ENCODE measurements at places on chromosomes 5 and 9.
A peak's percentile ranks its signal among the peaks of the same experiment; 100 is the strongest.

GRCh38 chr9:69468380-69468779 is 143.4 kb downstream of the ENTREP1 start:
- no peak for DNase-seq

- DNase-seq = no peak
Measured at GRCh38 chr5:146877178-146877681, 1.3 kb downstream of the PPP2R2B start.

GRCh38 chr5:61701877-61702602 is 370.0 kb downstream of the ZSWIM6 start:
- DNase-seq = no peak

DNA sequence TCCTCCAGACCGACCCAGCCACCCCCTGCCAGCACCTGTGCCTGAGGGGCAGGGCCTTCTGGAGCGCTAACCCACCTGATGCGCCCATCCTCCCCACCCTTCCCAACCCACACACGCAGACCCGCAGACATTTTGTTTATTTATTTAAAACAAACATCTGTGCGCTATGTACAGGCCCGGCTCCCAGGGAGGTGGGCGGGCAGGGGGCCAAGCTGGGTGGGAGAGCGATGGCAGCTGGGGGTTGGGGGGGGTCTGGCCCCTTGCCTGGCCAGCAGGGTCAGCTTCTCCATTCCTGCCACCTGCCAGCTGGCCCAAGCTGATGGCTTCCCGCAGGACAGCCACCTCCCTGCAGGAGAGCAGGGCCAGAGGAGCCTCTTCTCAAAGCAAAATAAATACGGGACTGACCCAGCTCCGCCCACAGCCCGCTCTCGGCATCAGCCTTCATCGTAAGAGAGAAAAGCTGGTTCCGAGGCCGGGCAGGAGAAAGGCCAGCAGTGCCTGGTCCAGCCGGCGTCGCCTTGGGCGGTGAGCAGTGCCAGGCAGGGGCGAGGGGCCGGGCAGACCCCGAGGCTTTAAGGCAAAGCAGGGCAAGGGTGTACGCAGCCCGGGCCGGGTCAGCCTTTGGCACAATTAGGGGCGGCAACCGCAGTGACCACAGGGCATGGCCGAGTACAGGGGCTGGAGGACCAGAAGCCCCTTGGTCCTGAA is 10.9 kb upstream of the CLIC3 start:
- DNase-seq = no peak

GRCh38 chr5:143245929-143246561 is 157.4 kb downstream of the NR3C1 start:
- peak; percentile 84 for DNase-seq

GRCh38 chr9:38334234-38334633 is 58.3 kb upstream of the ALDH1B1 start:
- DNase-seq = no peak

DNA sequence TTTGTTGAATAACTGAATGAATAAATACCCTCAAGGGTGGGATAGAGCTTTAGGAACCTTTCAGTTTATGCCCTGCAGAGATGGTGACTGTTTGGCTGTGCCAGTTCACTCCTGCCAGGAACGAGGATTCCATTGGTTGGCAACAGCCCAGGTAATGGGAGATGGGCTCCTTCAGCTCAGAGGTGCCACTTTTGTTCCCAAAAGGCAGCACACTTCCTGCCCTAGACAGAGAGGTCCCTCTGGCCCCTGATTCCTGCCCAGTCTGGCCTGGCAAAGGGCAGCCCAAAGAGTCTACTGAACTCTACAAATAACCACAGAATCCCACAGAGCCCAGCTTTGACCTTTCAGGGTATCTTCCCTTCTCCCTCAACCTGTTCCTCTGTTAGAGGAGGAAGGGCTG is 1.6 kb downstream of the C9orf152 start:
- DNase-seq = no peak

GRCh38 chr5:88984040-88984439 is 101.1 kb upstream of the MEF2C start:
- DNase-seq = no peak

DNA sequence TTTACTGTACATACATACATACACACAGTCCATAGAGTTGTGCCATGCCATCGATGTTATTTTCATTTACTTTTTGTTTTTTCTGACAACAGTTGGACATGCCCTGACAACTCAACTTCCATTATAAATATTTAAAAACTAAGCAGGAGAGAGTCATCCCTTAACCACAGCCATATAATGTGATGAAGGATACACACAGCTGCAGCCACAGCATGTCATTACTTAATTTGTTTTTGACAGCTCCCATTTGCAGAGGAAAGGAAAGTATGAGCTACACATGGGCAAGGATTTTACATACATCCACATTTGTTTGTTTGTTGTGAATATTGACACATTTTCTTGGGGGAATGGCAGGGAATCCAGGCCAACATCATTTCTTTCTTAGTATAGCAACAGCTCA is 91.5 kb upstream of the TUT7 start:
- peak; percentile 19 for DNase-seq

GRCh38 chr9:20144197-20144596 is 355.4 kb upstream of the SLC24A2 start:
- no peak for DNase-seq

DNA sequence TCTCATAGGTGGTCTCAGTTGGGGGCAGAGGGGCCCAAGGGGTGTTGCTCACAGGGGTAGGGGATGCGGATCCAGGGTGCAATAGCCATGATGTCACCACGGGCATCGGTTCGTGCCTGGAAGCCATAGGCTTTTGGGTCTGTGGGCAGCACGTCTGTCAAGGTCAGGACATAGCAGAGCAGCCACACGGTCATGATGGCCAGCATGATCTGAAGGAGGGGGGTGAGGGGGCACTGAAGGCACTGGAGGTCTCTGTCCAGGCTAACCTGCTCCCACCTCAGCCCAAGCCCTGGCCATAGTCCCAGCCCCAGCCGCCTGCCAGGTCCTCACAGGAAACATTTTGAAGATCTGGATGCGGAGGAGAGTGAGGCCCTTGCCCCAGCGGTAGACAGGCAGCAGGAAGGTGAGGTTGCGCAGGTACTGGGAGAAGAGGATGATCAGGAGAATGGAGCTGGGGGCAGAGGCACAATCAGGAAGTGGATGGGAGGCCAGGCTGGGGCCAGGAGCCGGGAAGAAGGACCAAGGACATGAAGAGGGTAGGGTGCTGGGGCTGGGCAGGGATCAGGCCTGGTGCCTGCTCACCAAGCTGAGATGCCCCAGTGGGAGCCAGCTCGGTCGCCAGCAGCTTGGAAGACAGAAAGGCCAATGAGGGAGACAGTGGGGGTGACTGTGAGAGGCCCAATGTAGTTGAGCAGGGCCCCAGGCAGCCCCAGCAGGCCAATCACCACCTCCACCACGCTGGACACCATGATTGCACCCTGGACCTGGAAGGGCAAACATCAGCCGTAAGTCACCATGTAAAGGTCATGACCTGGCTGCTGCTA is 3.3 kb downstream of the SLC23A1 start:
- DNase-seq = no peak

DNA sequence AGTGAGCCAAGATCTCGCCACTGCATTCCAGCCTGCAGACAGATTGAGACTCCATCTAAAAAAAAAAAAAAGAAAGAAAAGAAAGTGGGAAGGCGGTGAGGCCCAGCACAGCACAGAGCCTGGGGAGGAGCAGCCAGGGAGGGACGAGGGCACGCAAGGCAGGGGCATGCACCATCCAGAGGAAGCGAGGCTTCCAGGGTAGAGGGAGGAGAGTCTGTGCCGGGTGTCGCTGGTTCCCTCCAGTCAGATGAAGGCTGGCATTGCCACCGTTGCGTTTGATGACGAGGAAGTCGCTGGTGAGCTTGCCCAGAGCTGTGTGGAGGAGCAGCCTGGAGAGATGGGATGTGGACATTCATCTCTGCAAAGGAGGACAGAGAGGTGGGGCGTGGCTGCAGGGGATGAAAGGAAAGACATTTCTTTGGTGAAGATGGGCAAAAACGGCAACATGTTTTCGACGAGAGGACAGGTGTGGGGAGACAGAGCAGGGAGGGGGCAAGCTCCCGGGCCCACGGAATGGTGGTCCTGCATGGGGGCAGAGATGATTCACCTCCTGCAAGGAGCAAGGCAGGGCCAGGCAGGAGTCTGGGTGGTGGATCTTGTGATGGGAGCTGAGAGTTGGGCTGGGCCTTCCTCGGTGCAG is 18.6 kb upstream of the OLFM1 start:
- no peak for DNase-seq

- peak; percentile 1 for DNase-seq
Measured at GRCh38 chr5:75885849-75886596, 168.8 kb upstream of the POC5 start.

DNA sequence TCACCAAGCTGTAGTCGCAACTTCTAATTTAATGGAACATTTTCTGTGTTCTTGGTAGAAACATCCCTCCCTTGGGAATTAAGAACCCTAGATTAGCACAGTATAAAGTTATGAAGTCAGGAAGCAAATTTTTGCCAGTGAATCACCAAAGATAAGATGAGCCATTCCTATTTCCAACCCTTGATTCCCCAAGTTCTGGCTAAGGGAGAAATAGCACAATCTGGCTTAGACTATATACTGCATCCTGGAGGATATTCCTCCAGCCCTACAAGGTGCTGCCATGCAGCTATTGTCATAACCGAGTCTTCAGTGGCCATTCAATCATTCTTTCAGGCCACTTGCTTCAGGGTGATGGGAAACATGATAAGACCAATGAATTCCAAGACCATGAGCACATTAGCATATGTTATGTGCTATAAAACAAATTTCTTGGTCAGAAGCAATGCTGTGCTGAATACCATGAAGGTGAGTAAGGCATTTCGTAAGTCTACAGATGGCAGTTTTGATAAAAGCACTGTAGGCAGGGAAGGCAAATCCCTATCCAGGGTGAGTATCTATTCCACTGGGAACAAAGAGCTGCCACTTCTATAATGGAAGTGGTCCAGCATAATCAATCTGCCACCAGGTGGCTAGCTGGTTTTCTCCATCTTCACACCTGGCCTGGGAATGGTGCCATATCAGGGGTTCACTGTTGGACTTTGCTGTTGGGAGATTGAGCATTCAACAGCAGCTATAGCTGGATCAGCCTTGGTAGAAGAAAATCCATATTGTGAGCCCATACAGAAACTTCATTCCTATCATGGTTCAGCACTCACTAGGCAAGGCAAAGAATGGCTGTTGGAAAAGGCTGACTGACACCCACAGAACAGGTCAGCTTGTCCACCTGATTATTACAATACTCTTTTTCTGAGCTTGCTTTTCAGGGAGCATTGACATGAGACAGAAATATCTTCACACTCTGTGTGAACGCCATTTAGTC is 19.6 kb upstream of the ARL15 start:
- peak; percentile 90 for DNase-seq

GRCh38 chr9:95581900-95582299 is 65.1 kb upstream of the PTCH1 start:
- no peak for DNase-seq

- peak; percentile 60 for DNase-seq
Measured at GRCh38 chr9:9942764-9943424, 669.9 kb downstream of the PTPRD start.

- DNase-seq = no peak
Measured at GRCh38 chr9:75985515-75985914, 95.0 kb downstream of the PCSK5 start.

- no peak for DNase-seq
Measured at GRCh38 chr5:142323480-142324135, 1.2 kb downstream of the SPRY4 start.

- DNase-seq = no peak
Measured at GRCh38 chr5:135249658-135250057, 149.4 kb downstream of the MACROH2A1 start.

DNA sequence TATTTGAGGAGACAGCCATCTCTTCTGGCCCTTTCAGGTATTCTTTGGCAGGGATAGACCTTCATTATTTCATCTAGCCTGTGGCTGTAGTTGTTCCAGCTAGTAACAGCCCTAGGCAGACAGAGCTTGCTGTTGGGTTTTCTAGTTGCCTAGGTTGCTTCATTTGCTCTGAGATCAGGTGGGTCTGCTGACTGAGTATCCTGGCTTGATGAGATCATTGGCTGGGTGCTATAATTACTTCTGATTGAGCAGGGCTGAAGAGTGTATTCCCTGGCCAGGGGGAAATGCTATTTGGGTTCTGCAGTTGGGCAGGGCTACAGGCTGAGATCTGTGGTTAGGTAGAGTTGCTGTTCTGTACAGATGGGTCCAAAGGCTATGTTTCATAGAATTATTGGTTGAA is 456.1 kb downstream of the PSAT1 start:
- DNase-seq = no peak

- no peak for DNase-seq
Measured at GRCh38 chr5:5026409-5026785, 113.7 kb upstream of the ADAMTS16 start.

GRCh38 chr9:129863059-129863690 is 27.9 kb downstream of the USP20 start:
- peak; percentile 62 for DNase-seq

GRCh38 chr9:122904466-122904822 is 715 bp downstream of the RC3H2 start:
- peak; percentile 24 for DNase-seq

DNA sequence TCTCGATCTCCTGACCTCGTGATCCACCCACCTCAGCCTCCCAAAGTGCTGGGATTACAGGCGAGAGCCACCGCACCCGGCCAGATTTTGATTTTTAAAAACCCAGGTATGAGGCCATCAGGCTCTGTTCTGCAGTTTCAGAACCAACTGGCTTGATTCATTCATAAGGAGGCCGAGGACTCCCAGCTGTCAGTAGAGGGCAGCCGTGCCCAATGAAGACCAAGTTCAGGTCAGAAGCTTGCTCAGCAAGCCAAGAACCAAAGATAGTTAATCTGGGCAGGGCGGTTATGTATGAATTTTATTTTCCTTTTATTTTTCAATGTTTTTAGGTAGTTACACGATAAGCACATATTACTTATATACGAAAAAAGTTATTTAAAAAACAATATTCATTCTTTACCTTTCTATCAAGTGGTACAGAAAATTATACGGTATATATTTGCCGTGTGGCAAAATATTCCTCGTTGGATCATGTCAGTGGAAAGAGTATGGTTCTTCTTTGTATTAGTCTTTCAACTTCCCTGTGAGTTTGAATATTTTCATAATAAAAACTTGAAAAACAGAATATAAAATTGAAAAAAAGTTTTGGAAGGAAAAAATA is 18.0 kb downstream of the MGAT1 start:
- peak; percentile 86 for DNase-seq

- no peak for DNase-seq
Measured at GRCh38 chr9:93061260-93061751, 2.8 kb downstream of the SUSD3 start.

DNA sequence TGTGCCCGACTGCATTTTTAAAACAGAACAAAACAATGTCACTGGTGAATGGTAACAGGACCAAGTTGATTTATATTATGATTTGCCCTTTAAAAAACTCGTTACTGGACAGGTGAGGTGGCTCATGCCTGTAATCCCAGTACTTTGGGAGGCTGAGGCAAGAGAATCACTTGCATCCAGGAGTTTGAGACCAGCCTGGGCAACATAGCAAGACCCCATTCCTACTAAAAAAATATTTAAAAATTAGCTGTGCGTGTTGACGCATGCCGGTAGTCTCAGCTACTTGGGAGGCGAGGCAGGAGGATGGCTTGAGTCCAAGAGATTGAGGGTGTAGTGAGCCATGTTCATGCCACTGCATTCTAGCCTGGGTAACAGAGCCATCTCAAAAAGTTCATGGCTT is 7.2 kb downstream of the UNC13B start:
- DNase-seq = no peak

All from fibroblast of skin of scalp (primary cell).